Activated CD4-positive, alpha-beta T cell treated with anti-CD3 and anti-CD28 coated beads, Interleukin-2, amount 10 ng/mL, durations not matched to agents 7 days and 5 days (primary cell): ENCODE measurements at places on chromosomes 1 and 21. TPM values are rescaled to one million over a fixed set of nuclear protein-coding genes. Genes with fewer than 3 reads are reported as not detected.

- DNase-seq = no peak
Observed at GRCh38 chr1:76938304-76938703, 71.0 kb downstream of the ST6GALNAC5 start.

GRCh38 chr1:159181328-159182024, 10.1 kb downstream of the CADM3 start:
- DNase-seq = no peak

- no peak for DNase-seq
Observed at GRCh38 chr1:65164633-65165032, 16.6 kb downstream of the AK4 start.

DNA sequence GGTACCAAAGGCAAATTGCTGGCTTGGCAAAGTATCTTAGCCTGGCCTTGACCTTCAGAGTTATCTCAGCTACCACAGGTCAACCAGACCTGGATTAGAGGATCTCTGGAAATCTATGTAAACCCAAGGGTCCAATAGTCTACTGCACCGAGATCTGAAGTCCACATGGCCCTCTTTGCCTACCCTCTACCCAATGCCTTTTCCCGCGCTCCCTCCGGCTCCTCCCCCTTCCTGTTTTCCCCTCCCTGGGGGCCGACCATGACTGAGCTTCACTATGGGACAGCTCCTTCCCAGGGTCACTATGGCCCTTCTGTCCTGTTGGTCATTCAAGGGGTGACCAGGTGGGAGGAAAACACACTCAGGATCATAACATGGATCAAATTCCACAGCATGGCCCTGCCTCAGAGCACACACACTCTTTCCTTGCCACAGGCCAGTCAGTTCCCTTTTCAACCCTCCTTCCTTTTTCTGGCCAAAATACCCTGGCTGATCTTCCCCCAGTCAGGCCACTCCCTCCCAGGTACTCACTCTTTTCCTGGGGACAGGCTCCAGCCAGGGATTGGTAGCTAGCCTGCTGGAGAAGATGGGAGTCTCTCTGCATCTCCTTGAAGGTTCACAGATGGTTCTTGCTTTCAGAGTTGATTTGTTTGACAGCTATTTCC, 19.1 kb upstream of the TMEM183A start:
- DNase-seq = no peak

DNA sequence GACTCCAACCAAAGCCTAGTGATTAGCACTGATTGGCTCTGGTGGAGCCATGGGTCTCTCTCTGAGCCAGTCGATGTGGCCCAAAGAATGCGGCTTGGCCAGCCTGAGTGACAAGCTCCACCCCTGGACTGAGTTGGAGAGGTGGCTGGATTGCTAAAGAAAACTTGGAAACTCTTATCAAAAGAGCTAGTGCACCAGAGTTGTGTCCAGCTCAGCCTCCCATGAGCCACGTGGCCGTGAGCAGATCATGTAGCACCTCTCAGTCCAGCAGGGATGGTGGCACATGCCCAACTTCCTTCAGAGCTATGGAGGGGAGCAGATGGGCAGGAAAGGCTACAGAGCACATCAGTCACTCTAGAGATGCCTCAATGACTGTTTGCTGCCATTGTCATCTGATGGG, 142.8 kb upstream of the VAMP3 start:
- no peak for DNase-seq

Gene CFHR1
- total RNA-seq = not detected

Gene SLC25A34
- 1.8 TPM for total RNA-seq

Gene LINGO4
- 0.35 TPM for total RNA-seq

Gene SLC44A3
- total RNA-seq = 0.52 TPM

Gene LMOD1
- not detected for total RNA-seq

Gene SH3BP5L
- total RNA-seq = 29.7 TPM

Gene BGLAP
- 3.0 TPM for total RNA-seq
